ENCODE measurements at places on chromosomes 5 and 9.

DNA sequence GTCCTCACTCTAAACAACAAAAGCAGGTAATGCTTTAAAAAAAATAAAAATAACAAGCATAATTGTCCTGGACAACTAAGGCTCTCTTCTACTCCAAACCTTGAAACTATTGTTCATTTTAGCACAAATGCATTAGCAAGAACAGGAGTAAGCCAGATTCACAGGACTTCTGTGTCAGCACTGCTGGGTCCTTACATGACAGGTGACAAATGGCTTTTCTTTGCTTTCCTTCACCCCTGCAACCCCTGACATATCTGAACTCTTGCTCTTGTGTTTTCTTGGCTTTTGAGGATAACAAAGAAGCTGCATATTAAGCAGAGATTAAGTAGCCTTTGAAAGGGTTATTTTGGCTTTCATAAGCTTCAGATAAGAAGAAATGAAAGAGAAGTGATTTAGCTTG lies 71.1 kb downstream of the ZNF474 start:
- no peak for DNase-seq

DNA sequence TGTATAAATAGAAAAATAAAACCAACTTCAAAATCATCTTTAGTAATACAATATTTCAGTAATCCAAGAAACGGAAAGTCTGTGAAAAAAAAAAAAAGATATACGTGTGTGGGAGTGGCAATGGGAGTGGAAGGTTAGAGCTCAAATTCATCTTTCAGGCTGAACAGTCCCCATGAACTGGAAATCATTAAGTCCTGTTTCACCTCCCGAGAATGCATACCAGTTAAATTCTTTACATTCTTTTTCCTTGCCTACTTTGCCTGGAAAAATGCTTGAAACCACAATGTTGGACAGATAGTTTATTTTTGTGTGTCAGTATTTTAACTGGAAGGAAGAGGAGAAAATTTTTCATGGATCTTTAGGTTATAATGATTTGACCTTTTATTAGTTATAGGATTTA lies 166.8 kb downstream of the MUSK start:
- DNase-seq: no peak

DNA sequence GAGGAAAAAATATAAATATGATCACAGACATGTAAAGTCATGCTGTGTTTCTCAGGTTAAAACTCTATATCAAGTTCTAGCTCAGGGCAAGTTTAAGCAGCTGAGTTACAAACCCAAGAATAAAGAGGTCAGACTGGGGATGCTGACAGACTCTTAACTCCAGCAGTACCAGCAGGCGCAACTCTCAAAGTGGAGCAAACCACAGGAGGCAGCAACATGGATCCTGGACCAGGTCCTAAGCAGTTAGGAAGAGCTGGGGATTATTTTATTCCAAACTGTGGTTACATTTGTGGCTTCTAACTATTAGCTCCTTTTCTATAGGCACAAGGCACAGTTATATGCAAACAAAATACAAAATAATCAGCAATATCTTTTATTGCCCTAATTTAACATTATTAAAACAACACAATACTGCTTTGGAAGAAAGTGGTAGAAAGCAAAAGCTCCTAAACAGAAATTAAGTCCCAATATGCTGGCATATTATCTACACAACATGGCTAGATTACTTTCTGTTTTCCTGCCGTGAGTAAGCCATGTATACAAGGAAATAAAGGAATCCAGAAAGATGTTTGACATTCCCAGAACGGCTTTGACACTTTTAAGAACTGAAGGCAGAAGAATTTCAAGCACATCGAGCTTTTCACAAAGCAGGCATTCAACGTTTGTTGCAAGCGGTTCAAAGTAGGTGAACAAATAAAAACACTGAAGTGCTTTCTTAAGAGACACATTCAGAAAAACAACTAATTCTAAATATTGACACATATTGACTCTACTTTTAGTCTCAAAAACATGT lies 378.8 kb upstream of the ZNF608 start:
- no peak for DNase-seq

GRCh38 chr5:522899-523440 lies 1.3 kb downstream of the SLC9A3 start:
- no peak for DNase-seq

- DNase-seq: no peak
Observed at GRCh38 chr5:177477701-177478477, 4.5 kb upstream of the DBN1 start.

GRCh38 chr5:99105216-99105615 lies 176.4 kb upstream of the CHD1 start:
- DNase-seq: no peak

DNA sequence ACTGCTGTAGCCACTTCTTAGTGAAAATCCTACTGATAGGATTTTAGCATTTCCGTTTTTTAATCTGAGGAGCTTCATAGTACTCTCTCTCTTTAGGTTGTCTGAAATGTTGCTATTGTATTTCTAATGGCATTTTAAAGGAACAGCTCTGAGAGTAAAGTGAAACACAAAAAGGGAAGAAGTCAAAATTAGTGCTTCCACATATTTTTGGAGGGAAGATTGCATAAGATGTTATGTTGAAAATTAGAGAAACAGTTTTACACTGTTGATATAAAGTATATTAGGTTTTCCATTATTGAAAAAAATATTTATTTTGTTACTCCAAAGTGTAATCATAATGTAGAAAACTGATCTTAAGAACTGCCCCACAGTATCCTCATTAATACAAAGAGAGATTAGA lies 525.1 kb downstream of the TAF11L14 start:
- no peak for DNase-seq

- DNase-seq: no peak
Observed at GRCh38 chr5:174301848-174302625, 256.5 kb downstream of the NSG2 start.

DNA sequence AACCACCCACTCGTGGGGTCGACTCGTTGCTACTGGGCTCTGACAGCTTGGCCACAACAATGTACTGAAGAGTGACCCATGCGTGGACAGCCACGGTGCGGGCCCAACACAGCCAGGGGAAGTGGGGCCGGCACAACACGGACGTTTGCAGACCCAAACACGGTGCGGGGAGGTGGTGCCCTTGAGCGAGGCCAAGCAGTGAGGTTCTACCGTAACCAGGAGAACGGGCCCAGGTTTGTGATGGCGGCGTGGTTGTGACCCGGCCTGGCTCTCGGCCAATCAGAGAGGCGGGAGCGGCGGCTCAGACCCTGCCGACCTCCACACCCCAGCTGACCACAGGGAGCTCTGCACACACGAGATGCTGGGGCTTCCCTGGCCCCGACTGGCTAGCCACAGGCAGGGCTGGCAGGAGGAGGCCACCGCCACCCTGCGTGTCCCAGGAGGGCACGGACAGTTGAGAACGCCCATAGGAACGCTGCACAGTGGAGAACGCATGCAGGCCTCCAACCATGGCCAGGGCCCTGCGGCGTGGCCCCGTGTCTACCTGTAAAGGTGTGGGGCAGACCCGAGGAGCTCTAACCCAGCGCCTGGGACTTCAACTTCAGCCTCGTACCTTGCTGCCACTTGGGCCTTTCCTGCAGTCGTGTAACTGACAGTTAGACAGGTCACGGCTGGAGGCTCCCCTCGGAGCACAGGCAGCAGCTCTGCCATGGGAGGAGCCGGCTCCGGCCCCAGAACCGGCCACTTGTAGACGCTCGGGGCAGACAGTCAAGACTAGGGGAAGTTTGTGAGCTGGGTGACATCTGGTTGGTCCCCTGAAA lies 13.7 kb downstream of the BRD3 start:
- DNase-seq: no peak

DNA sequence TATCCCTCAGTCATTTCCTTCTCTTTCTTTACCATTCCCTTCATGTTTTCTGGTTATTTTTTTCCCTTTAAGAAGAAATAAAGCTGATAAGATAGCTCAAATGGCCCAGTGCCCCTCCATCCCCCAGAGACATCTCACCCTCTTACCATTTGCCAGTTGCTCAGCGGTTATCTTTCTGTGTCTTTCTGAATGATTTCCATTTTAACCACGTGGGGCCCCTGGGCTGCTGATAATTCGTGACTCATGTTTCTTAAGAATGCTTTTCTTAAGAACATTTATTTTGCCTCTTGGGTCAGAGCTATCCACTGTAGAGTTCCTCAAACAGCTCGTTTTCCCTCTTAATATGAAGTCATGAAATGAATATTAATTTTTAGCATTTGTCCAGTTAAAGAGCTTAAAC lies 147.8 kb downstream of the MAST4 start:
- DNase-seq: no peak

DNA sequence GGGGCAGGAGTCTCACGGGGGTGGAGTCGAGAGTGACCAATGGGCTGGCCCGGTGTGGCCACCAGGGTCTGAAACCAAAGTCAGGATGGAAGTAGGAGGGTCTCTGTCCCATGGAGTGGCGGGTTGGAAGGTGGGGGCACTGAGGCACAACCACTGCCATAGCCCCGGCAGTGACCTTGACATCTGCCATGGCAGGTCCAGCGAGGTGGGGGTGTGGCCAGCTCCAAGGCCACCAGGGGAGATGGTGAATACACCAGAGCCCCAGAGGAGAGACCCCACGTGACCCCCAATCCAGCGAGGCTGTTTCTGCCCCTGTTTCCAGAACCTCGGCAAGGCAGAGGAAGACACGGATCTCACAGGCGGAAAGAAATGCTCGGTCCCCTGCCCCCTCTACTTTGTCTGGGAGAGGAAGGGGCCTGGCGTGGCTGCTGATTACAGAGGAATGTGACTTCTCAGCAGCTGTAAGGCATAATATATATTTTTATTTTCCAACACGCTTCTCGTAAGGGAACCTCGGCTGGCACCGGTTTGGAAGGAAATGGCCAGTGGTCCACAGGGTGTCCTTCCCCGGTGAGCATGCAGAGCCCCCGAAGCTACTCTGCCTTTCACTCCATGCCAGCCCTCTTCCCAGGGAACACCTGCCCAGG lies 105.7 kb upstream of the SARDH start:
- no peak for DNase-seq

Data from stimulated activated CD8-positive, alpha-beta memory T cell treated with anti-CD3 and anti-CD28 coated beads, Interleukin-2, amount 100 ng/mL, for 1 hour (primary cell).